Osteocyte (in vitro differentiated cells): ENCODE measurements at places on chromosomes 1 and 21. TPM values are rescaled to one million over a fixed set of nuclear protein-coding genes. Genes with fewer than 3 reads are reported as not detected.

GRCh38 chr1:77966291-77966690, 12.6 kb downstream of the FUBP1 start:
- DNase-seq: no peak

The TMPRSS2 gene
- 0.21 and 1.7 TPM in 2 replicates for total RNA-seq

DNA sequence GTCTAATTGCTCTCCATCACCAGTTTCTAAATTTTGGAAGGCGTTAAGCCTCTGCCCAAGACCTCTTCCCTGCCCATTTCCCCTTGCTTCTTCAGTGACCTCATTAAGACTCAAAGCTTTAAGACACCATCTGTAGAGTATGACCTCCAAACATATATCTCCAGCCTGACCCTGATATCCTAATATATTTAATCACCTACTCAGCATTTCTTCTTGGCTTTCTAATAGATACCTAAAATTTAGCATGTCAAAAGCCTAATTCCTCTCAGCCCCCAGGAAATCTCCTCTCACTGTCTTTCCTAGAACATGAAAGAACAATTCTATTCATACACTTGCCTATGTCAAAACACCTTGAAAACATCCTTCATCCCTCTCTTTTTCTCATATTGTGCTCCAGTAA, 235.5 kb upstream of the HOOK1 start:
- no peak for DNase-seq

GRCh38 chr1:109687641-109688499, at the start of gene GSTM1:
Gene GSTM1, plus strand, starts transcription at chr1:109687817. Its CDS starts 57 bp downstream, at chr1:109687874.
- DNase-seq: no peak

The PLEKHM2 gene
- total RNA-seq: 82.0 and 88.1 TPM in 2 replicates

The LRRC71 gene
- total RNA-seq: 0.18 and 0.35 TPM in 2 replicates
